Stimulated activated CD8-positive, alpha-beta memory T cell treated with anti-CD3 and anti-CD28 coated beads, Interleukin-7, amount 100 ng/mL, for 1 hour (primary cell): ENCODE measurements at places on chromosomes 7 and 10.

DNA sequence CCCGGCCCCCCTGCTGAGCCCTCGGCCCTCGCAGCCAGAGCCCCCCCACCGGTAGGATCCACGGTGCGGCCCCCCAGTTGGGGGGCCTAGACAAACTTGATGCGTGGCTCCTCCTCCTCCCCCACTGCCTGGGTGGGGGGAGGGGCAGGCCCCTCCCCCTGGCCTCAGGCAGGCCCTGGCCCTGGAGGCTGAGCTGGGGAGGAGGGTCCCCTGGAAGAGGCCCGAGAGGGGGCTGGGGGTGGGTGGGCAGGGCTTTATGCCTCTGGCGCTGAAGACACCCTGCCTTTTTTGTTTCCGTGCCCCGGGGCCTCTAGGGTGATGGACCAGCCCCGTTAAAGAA, 3.7 kb downstream of the VPS37D start:
- no peak for DNase-seq

DNA sequence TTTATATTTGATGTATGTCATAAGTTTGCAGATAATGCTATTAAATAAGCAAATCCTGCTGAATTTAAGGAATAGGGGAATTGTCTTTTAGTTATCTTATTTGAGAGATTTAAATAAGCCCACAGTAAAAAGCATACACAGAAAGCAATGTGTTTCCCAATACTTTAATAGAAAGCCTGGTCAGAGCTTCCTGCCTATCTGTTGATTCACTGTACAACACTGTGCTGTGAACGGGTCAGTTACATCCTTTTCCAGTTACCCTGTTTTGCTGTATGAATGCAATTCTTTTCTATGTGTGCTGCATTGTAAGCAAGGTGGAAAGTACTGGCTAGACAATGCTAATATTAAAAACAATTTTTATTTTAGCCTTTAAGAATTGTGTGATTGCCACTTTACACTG, 81.2 kb downstream of the ANKRD7 start:
- DNase-seq, result no peak

- no peak for DNase-seq
These were observed 311.2 kb upstream of the SEMA3D start for GRCh38 chr7:85498031-85498430.

GRCh38 chr7:98591926-98592325, 25.2 kb upstream of the NPTX2 start:
- DNase-seq, result no peak

GRCh38 chr10:57035310-57035709, 674.3 kb upstream of the ZWINT start:
- DNase-seq, result no peak

- no peak for DNase-seq
These were observed 181.9 kb upstream of the TCF7L2 start for GRCh38 chr10:112768121-112768520.

- DNase-seq, result no peak
These were observed 62.4 kb upstream of the C10orf90 start for GRCh38 chr10:126732868-126733267.

DNA sequence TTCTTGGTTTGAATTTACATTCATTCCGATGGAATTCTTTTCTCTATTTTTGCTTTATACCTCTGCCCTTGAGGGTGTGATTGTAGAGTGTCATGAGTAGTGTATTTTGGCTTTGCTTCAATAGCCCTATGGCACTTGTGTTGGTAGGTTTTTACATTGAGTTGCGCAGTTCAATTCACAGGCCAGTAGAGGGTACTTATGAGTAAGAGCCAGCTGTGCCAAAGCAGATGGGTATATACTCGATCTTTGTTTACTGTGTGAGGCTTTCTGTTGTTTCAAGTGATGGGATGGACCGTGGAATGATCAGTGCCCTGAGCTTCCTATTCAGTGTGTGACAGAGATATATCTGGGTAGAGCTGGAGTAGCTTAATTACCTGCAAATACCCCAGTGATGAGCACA, 4.3 kb upstream of the AKR1C3 start:
- no peak for DNase-seq

GRCh38 chr7:138865843-138866242, 67.8 kb upstream of the ATP6V0A4 start:
- no peak for DNase-seq

DNA sequence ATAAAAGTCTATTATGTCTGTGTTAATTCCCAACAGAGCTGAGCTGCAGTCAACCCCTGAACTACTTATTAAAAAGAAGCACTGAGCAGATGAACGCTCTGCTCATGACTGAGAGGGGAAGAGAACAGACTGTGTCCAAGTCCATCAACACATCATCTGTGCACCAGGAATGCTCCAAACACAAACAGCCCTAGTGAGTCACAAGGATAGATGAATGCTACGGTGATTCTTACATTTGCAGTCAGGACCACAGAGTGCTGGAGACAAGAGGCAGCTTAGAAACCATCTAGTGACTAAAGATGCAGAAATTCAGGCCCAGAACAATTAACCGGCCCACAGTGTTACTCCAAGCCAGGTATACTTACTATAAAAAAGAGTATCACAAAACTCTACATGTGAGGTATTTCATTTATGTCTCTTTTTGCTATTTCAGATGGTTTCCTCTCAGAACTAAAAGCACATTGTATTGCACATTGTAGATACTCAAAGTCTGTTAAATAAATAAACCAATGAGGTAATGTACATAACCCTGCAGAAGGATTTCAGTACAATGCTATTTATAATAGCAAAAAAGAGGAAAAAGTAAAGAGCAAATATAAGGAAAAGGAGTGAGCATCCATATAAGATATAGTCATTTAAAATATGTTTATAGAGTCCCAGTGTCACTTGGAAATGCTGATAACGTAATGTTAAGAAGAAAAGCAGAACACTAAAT, 159.2 kb downstream of the KCNMA1 start:
- DNase-seq, result no peak

DNA sequence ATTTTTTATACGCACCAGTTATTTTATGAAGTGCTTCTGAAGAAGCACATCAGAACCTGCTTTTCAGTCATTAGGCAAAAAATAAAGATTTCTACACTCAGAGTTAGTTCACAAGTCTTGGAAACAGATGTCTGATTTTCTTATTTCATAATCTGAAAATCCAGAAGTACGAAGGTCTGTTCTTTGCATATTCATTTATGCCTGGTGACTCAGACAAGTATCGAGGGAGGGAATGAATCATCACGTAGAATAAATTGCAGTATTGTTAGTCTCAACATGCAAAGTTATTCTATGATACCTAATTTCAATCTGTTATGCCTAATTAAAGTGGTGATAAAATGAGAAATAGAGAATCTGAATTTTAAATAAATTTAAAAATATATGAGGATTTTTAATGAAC, 113.6 kb upstream of the SEM1 start:
- no peak for DNase-seq

DNA sequence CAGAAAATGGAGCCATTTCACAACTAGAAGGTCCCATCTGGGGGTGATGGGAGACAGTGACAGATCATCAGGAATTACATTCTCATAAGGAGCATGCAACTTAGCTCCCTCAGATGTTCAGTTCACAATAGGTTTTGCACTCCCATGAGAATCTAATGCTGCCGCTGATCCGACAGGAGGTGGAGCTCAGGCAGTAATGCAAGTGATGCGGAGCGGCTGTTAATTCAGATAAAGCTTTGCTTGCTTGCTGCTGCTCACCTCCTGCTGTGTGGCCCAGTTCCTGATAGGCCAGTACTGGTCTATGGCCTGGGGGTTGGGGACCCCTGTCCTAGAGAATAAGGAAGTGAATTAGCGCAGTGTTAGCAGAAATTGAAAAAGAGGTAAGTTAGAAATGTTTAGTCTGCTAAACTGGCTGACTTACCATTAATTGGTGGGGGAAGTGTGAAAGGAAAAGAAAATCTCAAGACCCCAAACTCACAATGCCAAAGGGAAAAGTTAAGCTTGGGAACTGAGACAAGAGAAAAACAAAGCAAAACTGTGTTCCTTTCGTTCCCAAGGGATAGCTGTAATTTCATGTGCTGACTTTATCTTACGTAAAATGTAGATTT, 76.4 kb downstream of the LYZL2 start:
- no peak for DNase-seq
